ENCODE measurements at places on chromosomes 11 and 22. TPM values are rescaled to one million over a fixed set of nuclear protein-coding genes. Genes with fewer than 3 reads are reported as not detected.

DNA sequence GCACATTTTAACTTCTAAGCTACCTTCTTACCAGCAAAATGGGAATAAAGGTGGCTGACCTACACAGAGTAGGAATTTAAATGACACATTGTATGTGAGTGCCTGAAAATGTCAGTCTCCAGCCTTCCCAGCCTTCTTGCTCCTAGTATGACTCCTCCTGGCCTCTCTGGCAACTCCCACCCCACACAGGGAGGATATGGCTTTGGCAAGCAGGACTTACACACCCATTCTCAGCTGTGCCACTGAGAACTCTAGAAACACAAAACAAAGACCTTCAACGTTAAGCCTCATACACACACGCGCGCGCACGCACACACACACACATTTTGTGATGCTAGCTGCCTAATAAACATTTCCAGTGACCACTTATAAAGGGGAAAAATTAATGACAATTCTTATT, 65.8 kb downstream of the PACSIN2 start:
- no peak for DNase-seq

GRCh38 chr22:50308597-50308935, 1.1 kb upstream of the PLXNB2 start:
- DNase-seq: peak; percentile 77

Gene GRIK4
- not detected for total RNA-seq

DNA sequence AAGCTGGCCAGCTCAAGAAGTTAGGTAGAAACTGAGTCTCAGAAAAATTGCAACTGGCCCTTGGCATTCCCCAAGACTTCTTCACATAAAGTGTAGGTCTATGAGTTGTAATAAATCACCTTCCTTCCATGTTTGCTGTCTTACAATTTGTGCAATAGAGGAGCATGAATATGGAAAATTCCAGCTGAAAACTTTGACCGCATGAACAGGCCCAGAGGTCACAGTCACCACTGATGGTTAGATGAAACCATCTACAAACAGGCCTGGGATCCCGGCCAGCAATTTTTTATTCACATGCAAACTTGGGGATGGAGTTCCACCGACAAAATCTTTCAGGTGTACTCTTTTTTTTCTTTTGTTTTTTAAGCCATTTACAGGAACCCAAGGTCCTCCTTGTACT, 88.1 kb downstream of the SERGEF start:
- DNase-seq: no peak

- DNase-seq: no peak
Observed at GRCh38 chr11:130913268-130913667, 3.0 kb downstream of the SNX19 start.

GRCh38 chr11:61793083-61793828, 545 bp downstream of the FEN1 start:
- DNase-seq: peak; percentile 14

DNA sequence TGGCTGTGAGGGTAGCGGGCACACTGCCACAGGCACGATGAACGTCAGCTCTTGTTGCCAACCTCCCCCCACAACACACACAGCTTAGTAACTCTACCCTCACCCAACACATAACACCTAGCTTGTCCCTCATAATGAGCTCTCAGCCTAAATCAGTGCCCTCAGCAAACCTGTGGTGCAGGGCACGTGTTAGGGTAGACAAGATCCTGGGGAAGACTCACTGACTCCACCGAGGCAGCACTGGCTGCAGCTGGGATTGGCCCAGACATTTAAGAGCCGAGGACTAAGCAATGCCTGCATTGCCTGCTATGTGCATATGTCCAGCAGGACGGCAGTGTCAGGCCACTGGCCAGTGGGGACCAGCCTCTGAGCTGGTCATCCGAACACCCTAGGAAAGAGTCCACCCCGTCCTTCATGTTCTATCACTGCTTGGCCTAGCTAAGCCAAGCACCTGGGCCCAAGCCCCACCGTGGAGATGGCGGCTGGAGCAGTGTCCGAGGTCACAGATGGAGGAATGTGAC, 32.9 kb upstream of the TRIM29 start:
- DNase-seq: no peak

DNA sequence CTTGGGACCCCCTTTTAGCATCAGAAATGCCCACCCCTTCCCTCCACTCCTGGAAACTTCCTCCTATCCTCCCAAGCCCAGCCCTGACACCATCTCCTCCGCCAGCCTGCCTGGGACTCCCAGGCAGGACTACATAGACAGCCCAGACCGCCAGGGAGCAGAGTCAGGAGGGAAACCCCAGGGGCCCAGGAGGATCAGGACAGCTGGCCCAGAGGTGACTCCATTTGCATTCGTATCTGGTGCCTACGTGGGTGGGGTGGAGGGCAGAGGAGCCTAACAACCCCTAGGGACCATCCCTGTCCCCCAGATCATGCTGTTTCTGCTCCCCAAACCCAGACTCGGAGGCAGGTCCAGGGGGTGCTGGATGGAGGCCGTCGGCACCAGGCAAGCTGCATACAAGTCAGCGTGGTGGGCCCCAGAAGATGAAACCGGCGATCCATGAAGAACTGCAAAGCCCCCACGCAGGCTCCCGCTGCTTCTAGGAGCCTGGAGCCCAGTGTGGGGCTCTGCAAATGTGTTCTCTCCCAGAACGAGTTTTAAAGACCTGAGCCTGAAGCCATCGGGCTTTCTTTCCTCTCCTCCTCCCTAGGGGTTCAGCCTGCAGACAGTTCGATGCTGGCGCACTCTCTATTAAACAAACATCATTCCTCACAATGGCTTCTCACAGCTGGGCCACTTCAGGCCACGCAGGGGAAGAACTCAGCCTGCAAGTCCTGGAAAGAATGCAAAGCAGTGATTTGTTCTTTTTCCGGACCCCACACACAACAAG, 1506.8 kb downstream of the BRD1 start:
- no peak for DNase-seq

Gene MRGPRE
- not detected for total RNA-seq

GRCh38 chr22:31957970-31958594, 13.7 kb downstream of the YWHAH start:
- no peak for DNase-seq

- peak; percentile 31 for DNase-seq
Observed at GRCh38 chr11:60265373-60266214, 14.9 kb upstream of the MS4A4A start.

Gene APOL3
- 3.1 TPM for total RNA-seq

GRCh38 chr11:79374727-79375126, 66.1 kb downstream of the TENM4 start:
- no peak for DNase-seq

GRCh38 chr11:12395333-12395732, 18.0 kb downstream of the PARVA start:
- DNase-seq: no peak

DNA sequence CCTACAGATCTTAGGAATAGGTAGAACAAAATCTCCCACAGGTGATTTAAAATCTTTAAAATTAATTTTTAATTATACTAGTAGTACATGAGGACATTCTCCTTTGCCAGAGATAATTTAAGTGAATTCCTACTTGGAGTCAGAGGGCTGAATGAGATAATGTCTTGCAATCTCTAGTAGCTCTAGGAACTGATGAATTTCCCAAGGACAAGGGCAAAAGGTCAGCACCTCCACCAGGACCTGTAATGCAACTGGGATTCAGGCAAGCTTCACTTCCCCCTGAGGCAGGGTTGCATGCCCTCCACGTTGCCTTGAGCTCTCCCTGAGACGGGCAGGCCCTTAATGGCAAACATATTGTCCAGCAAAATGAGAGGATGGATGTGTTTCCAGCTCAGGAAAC, 330.3 kb upstream of the PITPNB start:
- no peak for DNase-seq

GRCh38 chr11:47508240-47508957, 44.5 kb downstream of the CELF1 start:
- DNase-seq: no peak

DNA sequence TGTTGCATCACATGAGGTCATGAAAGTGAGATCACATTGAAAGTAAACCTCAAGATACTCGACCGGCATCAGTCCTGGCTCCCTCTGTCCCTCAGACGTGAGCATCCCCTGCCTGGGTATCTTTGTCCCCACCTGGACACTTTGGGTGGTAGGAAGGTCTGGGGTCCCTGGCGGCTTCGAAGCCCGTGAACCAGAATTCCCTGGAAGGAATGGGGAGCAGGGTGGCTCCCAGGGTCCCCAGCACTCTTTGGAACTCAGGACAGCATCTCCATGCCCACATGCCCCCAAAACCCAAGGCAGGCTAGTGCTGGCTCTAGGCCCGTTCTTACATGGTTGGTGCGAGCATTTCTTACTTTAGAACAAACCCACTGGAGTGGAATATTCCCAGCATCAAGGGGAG, 7.5 kb downstream of the DERL3 start:
- DNase-seq: no peak

GRCh38 chr11:85665733-85666132, 804 bp upstream of the CREBZF start:
- DNase-seq: no peak

Gene CRYBA4
- total RNA-seq: not detected

DNA sequence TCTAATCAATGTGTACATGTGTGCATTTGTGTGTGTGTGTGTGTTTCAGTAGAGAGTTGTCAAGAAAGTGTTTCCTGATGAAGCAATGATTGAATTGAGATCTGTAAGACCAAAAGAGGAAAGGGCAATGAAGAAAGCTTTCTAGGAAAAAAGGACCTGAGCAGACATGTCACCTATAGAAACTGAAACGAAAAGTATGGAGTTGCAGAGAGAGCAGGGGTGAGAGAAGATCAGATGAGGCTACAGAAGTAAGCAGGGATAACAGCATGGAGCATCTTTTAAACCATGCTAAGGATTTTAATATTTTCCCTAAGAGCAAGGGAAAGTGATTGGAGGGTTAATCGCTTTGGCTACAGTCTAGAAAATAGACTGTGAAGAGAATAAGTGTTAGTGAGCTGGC, 1459.4 kb upstream of the TENM4 start:
- no peak for DNase-seq

- DNase-seq: no peak
Observed at GRCh38 chr22:49092716-49093115, 735.0 kb downstream of the BRD1 start.

DNA sequence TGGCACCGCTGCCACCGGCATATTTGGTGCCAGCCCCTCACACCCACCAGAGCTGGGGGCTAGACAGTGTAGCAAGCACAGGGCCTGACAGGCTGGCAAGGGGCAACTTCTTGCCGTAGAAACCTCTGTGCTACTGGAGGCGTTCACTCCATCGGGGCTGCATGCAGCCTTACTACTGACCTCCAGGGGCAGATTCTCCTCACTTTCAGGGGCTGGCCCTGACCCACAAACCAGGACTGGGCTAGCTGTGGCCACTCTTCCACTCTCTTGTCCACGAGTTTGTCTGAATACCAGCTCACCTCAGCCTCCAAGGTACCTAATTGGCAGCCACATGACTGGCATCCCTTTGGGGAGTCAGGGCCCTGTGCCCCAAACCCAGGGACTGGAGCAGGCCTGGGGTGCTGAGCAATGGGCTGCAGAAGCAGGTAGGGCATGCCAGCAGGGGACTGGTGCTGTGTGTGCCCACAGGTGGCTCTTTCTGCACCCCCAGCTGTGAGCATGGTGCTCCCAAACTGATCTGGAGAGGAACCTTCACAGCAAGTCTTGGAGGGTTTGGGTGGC, 2.1 kb upstream of the LMO1 start:
- DNase-seq: no peak

- DNase-seq: no peak
Observed at GRCh38 chr11:25535467-25536272, 796.3 kb upstream of the ANO3 start.

Data from A172 (cell line).